ENCODE measurements at places on chromosomes 2 and 18.

- no peak for DNase-seq
Observed at GRCh38 chr2:21438949-21439348, 315.2 kb downstream of the TDRD15 start.

DNA sequence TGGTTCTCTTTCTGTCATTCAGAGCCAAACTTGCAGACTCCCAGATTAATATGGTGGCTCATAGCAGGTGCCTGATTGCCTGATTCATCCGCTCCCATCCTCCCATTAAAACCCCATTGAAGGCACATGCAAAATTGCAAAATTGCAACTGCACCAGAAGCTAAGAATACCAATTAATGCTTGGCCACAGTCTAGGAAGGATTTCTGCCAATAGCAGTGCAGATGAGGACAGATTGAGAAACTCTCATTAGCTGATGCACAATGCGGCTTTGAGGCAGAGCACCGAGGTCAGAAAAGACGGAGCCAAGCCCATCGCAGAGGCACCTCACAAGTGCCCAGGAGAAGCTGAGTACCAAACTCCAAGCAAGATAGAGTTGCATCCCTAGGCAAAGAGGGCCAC, 172.8 kb downstream of the ARL4C start:
- no peak for DNase-seq

DNA sequence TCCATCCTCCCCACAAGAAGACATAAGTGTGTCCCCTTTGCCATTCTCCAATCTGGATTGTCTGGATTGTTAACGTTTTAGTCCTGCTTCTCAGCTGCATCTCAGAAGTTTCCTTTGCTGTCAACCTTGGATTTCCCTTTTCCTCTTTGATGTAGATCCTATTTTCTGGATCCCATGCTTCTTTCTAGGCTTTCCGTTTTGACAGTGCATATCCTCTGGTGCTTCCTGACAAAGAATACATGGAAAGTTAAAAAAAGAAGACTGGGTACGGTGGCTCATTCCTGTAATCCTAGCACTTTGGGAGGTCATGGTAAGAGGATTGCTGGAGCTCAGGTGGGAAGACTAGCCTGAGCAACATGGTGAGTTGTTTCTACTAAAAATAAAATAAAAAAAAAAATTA, 26.8 kb downstream of the ABI2 start:
- DNase-seq: no peak

DNA sequence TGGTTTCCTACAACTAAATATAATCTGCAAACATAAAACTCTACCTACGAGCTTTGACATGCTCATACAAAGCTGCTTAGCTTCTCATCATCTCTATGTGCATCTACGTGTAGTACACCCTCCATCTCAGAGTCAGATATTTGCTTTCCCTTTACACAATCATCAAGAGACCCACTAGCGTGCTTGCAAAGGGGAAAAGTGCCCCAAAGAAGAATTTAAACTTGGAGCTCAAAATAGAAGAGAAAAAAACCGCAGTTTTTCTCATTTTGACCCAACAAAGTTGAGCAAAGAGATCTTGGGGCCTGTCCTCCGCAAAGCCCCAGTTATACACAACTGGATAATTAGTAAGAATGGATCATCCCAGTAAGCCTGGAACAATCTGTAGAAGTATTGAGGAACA, 104.1 kb downstream of the PAX3 start:
- DNase-seq: no peak

- DNase-seq: no peak
Observed at GRCh38 chr2:238854246-238854645, 6.4 kb downstream of the TWIST2 start.

- DNase-seq: no peak
Observed at GRCh38 chr2:203993560-203993959, 57.0 kb downstream of the ICOS start.

DNA sequence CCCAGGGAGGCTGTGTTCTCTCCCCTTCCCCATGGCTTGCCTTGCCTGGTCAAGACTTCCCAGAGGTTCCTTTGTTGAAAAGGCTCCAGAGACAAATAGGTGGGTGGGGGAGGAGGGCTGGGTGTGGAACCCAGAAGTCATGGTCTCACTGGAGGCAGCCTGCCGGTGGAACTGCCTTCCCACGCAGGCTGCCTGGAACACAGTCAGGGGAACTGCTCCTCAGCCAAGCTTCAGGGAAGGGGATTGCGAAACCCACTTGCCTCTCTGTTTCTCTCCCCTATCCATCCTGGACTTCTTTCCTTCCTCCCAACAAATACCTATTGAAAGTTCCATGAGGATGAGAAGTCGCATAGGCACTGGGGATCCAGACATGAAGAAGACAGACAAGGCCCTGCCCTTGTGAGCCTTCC, 31.6 kb downstream of the MARCO start:
- no peak for DNase-seq
